ENCODE measurements at places on chromosomes 1 and 21. TPM values are rescaled to one million over a fixed set of nuclear protein-coding genes. Genes with fewer than 3 reads are reported as not detected.

Gene SH2D2A
- 233 TPM for total RNA-seq

Gene EXTL1
- not detected for total RNA-seq

Gene GOLT1A
- total RNA-seq = not detected

Gene LDLRAD2
- total RNA-seq = not detected

Gene TRIM67
- not detected for total RNA-seq

Gene PEAR1
- total RNA-seq = 0.04 TPM

Gene ANXA9
- 0.15 TPM for total RNA-seq

Gene LRRC53
- total RNA-seq = not detected

Gene EXO5
- 14.1 TPM for total RNA-seq

Gene TCHHL1
- not detected for total RNA-seq

Gene LINGO4
- 0.13 TPM for total RNA-seq

Gene PAPPA2
- total RNA-seq = 0.29 TPM

Gene GMEB1
- 21.4 TPM for total RNA-seq

Gene C1orf216
- 20.1 TPM for total RNA-seq

Gene ACTN2
- not detected for total RNA-seq

Gene LENEP
- total RNA-seq = not detected

Gene FCRL5
- not detected for total RNA-seq

Gene TMEM51
- total RNA-seq = not detected

Gene CHIA
- total RNA-seq = not detected
